ENCODE measurements at places on chromosomes 13 and 19.
A peak's percentile ranks its signal among the peaks of the same experiment; 100 is the strongest.

GRCh38 chr19:3665681-3666544 lies 34.4 kb downstream of the PIP5K1C start:
- peak; percentile 64 for DNase-seq

- DNase-seq = no peak
These were observed 29.7 kb upstream of the RGCC start for GRCh38 chr13:41427666-41428065.

DNA sequence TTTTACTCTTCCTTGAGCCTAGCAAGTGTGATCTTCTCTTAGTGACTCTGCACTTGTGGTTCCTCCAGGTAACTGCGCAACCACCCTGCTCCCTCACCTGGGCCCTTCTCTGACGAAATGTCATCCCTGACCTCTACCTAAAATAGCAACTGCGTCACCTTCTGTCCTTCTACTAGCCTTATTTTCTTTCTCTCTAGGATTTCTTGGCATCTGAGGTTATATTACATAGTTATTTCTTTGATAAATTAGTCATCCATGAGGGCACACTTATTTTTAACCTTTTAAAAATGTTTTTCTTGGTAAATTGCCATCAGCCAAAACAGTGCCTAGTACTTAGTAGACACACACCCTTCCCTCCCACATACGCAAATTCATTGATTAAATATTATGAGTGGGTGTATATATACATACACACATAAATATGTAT lies 355.5 kb downstream of the ENOX1 start:
- DNase-seq = no peak

DNA sequence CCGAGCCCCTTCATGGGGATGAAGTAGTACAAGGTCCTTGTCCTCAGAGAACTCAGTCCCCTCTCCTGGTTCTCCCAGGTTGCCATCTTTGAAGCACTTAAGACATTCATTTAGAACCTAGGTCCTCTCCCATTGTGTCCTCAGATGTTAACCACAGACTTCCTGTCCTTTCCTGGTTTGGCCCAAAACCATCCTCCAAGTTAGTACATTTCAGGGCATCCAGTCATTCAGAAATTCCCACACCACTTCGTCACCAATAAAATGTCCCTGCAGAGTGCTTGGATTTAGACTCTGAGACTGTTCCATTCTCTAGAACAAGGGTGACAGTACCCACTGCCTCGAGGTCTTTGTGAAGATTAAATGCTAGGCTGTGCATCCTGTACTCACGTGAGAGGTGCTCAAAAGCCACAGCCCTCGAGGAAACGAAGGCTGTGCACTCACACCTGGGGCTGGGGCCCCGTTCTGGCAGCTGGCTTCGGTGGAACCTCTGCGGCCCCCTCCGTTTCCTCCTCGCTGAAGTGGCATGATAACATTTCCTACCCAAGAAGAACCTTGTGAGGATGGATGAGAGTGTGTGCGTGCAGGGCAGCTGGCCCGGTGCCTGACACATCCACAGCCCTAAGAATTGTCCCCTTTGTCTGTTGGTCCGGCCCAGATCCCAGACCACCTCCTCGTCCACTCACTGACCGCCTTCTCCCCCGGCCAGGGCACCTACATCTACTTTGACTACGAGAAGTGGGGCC lies 4.7 kb downstream of the LENG1 start:
- no peak for DNase-seq

DNA sequence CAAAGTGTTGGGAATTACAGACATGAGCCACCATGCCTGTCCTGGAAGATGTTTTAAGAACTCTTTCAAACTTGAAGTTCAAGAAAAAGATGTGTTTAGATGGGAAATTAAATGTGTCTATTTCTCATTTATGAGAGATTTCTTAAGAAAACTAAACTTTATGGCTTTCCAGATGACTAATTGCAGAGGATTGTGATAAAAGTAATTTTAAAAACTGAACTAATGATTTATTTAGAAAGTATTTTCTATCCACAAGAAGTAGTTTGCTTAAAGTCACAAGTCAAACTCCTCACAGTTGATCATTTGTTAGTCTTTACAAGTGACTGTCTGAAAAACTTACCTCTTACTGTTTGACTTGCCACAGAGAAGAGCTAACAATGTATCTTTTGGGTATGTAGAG lies 89.6 kb upstream of the SPRY2 start:
- no peak for DNase-seq

DNA sequence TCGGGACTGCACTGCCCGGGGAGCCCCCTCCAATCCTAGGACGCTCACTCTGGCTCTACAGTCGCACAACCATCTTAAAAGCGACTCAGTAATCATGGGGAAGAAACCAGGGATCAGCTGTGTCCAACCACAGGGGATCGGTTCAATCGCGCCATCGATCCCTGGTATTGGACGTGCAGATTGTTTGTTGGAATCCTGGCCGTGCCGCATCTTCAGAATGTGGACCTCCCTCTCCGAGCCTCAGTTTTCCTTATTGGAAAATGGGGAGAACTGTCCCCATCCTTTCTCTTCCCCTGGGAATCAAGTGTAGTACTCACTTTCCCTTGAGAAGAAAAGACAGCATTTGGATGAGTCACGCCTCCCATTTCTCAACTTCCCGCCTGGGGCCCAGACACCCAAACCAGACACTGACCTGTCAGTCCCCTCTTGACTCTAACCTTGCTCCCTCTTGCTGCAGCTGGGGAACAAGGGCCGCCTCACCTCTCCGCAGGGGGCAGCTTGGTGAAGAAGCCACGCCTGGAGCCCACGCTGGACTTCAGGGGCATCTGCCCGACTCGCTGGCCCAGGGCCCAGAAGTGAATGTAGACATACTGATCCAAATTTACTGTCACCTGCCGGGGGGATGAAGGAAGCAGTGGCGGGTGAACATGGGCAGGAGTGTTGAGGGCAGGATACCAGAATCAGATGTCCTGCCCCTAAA lies 17.6 kb downstream of the EMP3 start:
- no peak for DNase-seq

GRCh38 chr13:111114362-111115060 lies 599 bp upstream of the ARHGEF7 start:
- DNase-seq = no peak
